ENCODE measurements at places on chromosomes 12 and 14.

GRCh38 chr14:39773387-39774126 lies 341.3 kb upstream of the FBXO33 start:
- no peak for DNase-seq

GRCh38 chr12:24815114-24815423 lies 133.8 kb downstream of the BCAT1 start:
- no peak for DNase-seq

DNA sequence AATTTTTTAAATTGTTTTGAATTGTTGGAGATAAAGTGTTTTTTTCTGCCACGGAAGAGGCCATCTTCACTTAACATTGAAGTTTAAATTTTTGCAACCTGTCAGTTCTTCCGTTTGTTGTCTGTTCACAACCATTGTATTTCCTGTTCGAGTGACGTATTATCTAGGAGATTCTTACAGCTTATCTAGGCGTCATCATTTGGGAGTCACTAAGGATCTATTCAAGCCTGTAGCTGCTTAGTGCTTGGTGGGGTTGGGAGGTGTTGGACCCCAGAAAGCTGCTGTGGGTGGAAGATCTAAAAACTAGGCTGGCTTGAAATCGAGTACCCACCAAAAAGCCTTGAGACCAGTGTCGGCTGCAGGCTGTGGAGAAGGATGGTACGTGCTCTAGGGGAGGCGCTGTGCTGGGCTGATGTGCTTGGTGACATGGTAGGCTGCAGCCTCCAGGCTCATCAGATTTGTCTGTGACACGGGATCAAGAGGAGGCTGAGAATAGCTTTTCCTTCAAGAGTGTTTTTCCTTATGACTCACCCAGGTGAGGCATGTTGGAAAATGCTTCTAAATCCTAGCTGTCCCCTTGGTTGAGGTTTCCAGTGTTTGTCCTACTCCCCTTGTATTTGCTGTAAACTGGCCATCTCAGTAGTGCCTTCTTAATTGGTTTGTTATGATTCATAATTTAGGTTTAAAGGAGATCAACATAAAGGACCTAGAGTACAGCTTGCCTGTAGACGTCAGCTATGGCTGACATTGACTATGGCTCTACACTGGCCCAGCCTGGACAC lies 57.8 kb downstream of the ATG14 start:
- DNase-seq, result no peak

DNA sequence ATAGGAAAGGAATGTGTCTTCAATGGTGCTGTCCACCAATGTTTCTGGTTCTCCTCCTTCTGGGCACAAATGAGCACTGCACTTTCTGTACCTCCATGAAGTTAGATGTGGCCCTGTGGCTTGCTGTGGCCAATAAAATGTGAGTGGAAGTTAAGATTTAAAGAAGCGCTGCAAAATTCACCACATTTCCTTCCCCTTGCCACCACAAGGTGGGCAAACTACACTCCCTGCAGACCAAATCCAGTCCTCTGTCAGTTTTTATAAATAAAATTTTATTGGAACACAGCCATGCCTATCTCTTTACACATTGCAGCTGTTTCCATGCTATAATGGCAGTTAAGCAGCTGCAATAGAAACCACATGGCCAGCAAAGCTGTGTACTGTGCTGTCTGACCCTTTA lies 141.4 kb upstream of the TMPO start:
- no peak for DNase-seq

DNA sequence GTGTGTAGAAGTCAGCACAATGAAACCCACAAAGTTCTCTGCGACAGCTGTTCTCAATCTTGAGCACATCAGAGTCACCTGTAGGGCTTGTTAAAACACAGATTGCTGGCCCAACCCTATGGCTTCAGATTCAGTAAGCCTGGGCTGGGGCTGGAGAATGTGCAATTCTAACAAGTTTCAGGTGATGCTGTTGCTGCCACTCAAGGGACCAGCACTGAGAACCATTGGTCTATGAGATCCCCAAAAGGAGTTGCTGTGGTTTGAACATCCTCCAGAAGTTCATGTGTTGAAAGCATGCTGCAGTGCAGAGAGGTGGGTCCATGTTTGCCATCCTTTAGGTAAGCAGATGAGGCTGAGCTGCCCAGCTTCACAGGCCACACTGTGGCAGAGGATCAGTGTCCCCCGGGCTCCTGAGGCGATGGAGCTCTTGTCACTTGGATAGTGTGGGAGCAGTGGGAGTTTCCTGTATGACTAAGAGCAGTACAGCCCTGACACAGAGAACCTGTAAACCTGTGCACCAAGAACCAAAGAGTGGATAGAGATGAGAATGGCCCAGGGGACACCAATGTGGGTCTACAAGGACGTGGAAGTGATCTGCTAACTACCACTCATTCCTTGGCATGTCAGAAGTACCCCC lies 8.0 kb upstream of the RTRAF start:
- DNase-seq, result no peak

- DNase-seq, result no peak
Observed at GRCh38 chr12:64500394-64500793, 48.5 kb downstream of the TBK1 start.

GRCh38 chr14:44352201-44352600 lies 154.9 kb downstream of the FSCB start:
- DNase-seq, result no peak

- no peak for DNase-seq
Observed at GRCh38 chr12:74539261-74539660, 1.6 kb downstream of the ATXN7L3B start.

DNA sequence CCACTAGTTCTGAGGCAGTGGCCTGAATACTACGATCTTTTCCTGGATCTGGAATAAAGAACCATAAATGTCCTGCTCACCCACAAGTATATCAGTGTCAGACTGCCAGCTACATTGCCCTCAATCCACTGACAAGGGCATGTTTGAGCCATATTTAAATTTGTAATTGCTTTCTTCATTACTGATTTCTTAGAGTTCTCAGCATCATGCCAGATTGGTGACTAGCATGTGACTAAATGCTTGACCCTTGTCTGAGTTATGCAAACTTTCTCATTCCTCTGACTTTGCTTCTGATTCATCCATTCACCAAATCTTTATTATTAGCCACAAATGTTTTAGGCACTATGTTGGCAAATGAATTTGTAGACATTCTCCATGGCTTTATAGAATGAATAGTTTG lies 143.6 kb upstream of the SLC16A7 start:
- DNase-seq, result no peak

DNA sequence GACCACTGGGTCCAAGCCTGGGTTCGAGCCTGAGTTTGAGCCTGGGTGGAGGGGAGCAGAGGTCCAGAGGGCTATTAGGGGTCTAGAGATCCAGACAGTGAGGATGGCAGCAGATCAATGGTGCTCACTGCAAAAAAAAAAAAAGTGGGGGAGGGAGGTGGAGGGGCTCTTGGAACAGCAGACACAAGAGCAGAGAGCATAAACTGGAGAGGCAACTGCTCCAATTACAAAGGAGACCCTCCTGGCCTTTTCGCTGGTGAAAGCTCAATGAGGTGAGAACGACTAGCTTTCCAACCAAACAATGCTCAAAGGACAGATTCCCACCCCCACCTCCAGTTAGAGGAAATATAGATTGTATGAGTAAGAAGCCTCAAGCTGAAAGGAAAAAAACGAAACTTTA lies 124.2 kb upstream of the TSPAN8 start:
- DNase-seq, result no peak

- DNase-seq, result no peak
Observed at GRCh38 chr12:80484746-80485145, 40.7 kb downstream of the PTPRQ start.

- DNase-seq, result no peak
Observed at GRCh38 chr12:48286665-48287064, 64.1 kb downstream of the ZNF641 start.

DNA sequence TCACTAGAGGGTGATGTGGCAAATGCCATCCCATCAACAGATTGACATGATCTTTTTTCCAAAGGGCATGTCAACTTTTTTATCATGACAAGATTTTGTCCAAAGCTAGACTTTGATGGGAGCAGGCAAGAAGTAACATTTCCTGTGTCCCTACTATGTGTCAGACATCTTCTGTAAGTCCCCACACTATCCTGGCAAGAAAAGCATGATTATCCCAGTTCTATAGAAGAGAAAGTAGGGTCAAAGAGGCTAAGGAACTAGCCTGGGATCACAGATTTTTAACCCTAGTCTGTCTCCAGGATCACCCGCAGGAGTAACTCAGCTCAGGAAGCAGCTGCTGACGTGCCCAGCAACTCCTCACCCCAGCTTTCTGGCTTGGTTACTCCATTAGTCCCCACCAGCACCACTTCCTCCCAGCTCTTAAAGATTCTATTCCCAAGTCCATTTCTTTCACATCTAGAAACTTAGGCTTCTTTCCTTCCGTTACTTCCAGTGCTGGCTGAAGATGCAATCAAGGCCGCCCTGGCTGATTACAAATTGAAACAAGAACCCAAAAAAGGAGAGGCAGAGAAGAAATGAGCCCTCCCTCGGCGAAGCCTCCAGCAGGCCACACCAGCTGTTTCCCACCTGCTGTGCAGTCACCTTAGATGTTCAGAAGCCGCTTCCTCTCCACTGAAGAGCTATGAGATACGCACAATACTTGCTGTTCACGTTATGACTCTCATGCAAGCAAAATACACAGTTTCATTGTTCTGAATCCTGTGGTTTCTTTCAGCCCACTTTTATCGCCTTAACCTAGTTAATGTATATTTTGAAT lies 6.2 kb downstream of the ISCU start:
- DNase-seq, result peak; percentile 45

DNA sequence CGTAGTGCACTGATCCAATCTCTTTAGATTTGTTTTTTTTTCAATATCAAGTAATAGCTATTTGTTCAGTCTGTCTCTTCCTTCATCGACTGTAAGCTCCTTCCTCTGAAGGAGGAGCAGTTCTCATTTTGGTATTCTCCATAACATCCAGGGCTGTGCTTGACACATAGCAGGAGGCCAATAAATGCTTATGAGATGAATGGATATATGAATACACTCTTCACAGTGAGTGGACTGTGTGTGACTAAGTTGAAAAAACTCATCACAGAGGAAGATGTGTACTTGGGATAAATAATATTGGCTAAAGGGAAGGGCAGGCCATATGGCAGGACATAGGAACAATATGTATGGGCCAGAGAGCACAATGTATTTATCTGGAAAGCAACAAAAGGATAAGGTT lies 205.3 kb upstream of the PRICKLE1 start:
- no peak for DNase-seq

GRCh38 chr12:57343703-57344378 lies 87.0 kb downstream of the R3HDM2 start:
- DNase-seq, result no peak

GRCh38 chr12:109696485-109697269 lies 16.9 kb upstream of the FAM222A start:
- no peak for DNase-seq

- no peak for DNase-seq
Observed at GRCh38 chr14:61866932-61867920, 105.0 kb downstream of the SNAPC1 start.

DNA sequence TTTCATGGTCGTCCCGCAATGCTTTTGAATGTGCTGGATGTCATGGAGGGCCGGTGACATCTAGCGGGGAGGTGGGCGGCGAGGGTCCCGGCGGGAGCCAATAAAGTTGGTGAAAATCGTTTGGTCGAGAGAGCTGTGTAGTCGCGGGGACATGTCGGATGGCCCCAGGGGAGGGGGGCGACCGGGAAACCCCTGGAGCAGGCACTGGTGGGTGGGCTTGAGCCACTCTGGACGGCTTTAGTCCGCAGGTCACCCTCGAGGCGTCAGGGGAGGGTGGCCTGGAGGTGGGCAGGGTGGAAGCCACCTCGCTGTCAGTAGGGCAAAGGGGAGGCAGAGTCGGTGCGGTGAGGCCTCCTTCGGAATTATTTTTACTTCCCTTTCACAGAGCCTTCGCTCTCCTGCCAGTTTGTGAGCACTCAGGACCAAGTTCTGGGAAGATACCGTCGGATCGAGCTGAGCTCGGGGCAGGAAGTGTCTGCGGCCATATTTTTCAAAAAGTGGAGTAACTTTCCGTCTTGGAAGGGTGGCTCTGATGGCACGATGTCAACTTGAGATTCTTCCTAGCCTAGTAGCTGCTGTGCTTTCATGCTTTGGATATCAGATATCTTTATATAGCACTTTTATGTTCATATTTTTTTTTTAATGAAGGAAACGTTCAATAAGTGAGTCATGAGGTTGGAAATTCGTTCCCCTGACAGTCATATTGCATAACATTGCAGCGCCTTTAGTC lies 28.2 kb downstream of the WBP11 start:
- peak; percentile 2 for DNase-seq

GRCh38 chr12:118060301-118061010 lies 523 bp downstream of the WSB2 start:
- DNase-seq, result no peak

DNA sequence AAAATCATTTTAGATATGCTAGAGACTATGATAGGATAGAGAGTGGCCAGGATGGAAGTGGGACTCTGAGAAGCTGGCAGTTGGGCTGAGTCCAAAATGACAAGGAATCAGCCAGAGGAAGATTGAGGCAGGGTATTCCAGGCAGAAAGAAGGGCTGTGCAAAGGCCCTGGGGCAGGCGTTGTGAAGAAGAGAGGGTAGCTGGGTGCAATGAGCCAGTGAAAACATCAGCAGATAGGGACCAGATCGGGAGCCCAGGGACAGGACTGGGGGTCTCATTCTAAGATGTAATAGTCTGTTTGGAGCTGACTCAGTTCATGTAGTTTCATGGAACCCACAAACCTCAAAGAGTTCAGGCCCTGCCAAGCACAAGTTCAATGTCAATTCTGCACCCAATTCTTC lies 126.6 kb downstream of the KSR2 start:
- DNase-seq, result no peak

Measured in activated CD4-positive, alpha-beta T cell treated with anti-CD3 and anti-CD28 coated beads for 24 hours (primary cell).